Suprapubic skin (tissue), 4 donors: ENCODE measurements at places on chromosomes 12 and 14. TPM values are rescaled to one million over a fixed set of nuclear protein-coding genes. Genes with fewer than 3 reads are reported as not detected.

The LBHD2 gene
- not detected for total RNA-seq

The SPATS2 gene
- 42.6 TPM for total RNA-seq

The IRAK3 gene
- 8.8 TPM for total RNA-seq

The C1S gene
- total RNA-seq, result 63.0 TPM

The PLEKHH1 gene
- total RNA-seq, result 16.9 TPM

The A2ML1 gene
- 261 TPM for total RNA-seq

The TAS2R9 gene
- not detected for total RNA-seq

The LAG3 gene
- 1.4 TPM for total RNA-seq

The CCDC196 gene
- total RNA-seq, result not detected

The RAB5B gene
- total RNA-seq, result 123 TPM

DNA sequence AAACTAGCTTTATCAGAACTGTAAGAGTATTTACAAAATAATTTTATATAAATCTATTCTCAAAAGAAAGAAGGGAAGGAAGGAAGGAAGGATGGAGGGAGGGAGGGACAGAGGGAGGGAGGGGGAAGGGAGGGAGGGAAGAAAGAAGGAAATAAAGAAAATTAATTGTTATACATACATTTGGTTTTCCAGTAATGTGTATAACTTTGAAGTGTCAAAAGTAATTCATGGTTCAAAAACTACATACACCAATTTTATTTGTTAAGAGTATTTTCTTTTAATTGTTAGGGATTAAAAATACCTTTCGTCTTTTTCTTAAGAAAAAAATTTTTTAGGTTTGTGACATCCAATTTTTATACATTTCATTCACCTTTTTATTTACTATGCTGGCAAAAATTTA lies 17.5 kb upstream of the KCNC2 start:
- DNase-seq, result no peak

GRCh38 chr12:10668526-10668925 lies 5.3 kb downstream of the STYK1 start:
- DNase-seq, result no peak

DNA sequence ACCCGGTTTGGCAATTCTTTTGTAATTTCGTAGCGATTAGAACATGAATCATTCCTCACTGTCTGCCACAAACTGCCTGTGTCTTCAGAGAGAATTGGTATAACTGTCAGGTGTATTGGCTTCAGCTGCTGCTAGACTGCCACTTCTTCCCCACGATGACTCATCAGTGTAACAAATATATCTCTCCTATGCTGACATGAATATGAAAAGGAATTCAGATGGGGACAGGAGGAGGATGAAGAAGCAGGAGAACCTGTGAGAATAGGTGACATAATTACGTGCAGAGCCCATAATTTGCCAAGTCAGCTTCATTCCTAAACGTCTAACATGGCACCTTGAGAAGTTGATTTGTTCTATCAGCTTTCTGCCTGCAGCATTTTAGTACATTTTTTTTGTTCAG lies 64.9 kb downstream of the FRMD6 start:
- no peak for DNase-seq

DNA sequence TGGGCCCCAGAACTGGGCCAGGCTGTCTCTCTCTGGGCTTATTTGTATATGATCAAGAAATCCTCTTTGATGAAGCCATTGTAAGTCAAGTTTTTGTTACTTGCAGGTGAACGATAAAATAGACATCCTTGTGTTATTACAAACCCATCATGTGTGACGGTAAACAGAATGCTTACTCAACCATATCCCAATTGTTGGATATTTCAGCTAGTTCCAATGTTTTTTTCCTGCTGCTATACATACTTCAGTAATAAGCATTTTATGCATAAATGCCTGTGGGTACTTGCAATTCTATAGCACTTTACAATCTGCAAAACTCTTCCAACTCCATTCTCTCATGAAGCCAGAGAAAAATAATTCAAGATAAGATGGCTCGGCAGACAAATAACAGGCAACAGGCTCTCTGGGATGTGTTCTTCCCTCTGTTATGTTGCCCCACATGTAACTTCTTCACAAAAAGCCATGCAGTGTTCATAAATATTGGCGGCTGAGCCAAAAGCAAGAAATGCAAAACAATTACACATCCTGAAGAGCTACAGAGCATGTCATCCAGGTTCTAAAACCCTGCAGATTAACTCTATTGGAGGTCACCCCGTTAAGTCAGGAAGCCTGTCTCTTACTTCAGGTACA lies 69.5 kb downstream of the CLMN start:
- DNase-seq, result no peak

DNA sequence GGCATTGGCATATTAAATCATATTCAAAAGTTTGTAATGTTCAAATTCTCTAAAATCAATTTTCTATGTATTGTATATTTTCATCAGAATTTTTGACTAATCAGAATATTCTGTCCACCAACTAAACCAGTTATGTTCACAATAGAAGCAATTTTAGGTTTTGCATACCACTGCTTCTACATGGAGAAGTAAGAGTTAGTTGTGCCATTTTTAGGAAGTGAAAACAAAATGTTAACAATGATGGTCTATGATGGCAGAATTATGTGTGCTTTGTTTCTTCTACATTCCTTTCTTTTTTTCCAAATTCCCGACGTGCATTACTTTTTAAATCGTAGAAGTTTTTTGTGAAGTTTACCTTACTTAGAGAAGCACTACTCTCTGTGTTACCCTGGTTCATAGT lies 29.5 kb downstream of the ABHD12B start:
- no peak for DNase-seq

- DNase-seq, result no peak
These were observed 40.9 kb upstream of the MBIP start for GRCh38 chr14:36361210-36361853.

DNA sequence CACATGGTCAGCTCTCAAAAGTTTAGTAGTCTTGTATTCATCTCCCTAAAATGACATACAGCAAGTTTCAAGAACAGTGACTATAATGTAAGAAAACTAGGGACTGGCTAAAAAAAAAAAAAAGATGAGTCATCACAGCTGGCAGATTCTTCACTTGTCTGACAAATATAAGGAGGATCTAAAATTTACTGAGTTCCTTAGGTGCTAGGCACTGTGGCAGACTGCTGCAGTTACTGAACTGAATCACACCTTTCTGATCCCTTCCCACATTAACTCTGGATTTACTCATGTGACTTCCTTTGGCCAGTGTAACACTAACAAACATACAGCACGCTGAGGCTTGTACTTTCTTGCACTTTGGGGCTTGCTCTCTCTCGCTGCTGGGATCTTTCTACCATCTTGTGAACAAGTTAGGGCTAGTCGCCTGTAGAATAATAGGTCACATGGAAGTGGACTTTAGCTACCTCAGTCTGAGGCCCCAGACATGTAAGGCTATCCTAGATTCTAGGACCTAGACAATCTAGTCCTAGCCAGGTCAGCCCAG lies 32.1 kb downstream of the BAZ1A start:
- DNase-seq, result no peak

DNA sequence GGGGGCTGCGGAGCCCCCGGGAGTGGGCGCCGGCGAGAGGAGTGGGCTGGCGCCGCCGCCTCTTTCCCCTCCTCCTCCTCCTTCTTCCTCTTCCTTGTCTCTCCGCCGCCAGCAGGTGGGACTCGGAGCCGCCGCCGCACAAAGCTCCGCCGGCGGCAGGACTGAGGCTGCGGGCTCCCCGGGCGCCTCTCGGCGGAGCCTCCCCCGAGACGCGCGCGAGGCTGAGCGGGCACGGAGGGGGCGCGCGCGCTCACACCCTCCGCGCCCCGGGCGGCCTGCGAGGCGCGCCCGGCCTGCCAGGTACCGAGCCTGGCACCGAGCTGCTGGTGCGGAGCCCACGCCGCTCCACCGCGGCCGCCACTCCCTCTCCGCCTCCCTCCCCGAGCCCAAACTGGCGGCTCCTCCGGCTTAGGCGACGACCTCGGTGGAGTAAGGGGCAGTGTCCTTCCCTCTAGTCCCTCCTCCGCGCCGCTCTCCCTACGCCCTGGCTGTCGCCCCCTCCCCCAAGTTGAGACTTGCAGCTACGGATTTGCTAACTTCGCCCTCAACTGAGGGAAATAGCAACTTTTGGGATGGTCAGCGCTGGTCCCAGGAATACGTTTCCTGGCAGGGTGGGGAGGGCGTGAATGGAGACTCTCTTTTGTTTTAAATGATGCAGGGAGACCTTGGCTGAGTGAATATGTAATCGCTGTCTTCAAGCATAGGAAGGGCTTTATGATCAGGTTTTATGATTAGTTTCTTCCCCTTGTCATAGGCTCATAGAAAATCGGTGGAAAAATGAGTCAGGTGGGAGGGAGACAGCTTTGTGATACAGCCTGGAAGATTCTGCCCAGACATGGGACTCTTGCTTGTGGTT lies 199.5 kb upstream of the CAND1 start:
- no peak for DNase-seq

GRCh38 chr14:103260629-103261124 lies 73.4 kb upstream of the EIF5 start:
- DNase-seq, result no peak

DNA sequence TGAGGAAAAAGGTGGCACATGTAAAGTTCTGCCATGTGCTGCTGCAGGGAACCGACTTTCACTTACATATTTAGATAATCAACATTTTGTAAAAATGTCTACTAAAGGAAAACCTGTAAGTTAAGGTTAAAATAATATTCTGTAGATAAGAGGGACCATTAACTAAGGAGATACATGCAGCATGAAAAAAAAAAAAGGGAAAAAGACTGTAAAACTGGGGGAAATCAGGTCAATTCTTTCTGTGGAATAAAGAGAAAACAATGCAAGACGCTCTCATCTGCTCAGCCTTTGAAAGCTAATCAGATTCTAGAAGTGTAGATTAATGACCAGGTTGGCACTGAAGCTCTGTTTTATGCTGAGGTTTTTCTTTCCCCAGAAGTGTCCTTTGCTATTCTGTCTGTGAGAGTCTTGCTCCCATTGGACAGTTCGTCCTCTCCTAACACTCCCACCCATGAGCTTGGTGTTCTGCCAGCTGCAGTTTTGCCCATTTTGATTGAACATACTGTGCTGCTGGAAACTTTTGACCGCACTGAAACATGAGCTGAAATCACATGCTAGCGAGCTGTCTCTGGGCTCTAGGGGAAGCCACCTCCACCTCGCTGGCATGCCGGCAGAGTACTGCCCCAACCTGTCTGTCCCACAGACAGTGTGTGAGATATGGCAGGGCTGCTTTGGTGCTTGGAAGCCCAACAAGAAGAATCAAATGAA lies 39.7 kb downstream of the PPTC7 start:
- peak; percentile 96 for DNase-seq

GRCh38 chr14:29392287-29392686 lies 535.4 kb downstream of the PRKD1 start:
- no peak for DNase-seq

DNA sequence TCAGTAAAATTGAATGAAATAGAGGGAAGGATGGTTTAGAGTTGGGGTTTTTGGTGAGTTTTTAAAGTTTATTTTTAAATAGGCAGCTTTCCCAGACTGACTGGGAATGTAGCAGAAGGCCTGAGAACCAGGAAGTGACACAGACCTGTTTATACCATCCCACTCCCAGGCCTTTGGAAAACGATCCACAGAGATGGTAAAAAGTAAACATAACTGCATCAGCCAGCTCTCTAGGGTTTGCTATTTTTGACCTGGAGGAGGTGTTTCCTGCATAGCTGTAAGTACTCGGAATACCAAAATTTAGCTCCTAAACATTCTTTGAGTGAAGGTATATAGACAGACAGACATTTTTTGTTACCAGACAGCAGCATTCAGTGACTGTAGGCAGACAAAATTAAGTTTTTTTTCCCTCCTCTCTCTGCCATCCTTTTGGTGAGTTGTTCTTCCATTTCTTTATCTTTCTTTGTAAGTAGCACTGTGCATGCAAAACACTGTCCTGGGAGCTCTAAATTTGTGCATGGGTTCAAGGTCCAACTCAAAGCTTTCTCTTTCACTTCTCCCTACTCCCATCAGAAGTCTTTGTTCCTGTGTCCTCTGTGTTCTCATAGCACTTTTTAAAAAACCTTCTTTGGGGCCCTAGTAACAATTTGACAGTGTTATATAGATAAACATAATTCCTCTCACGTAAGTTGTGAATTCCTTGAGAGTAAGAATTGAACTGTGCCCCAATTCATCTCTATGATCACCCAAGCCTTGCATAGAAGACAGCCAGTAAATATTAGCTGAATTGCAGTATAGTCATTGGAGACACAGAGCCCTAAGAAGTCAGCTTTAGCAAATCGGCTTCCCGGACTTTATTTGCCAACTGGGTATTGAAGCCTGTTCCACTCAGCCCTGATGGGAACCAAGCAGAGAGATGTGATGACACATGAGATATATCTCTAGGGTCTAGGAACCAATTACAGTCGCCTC lies 37.4 kb downstream of the SUSD6 start:
- DNase-seq, result no peak

- no peak for DNase-seq
These were observed 7.2 kb downstream of the SLC11A2 start for GRCh38 chr12:51018956-51019355.

- DNase-seq, result no peak
These were observed 35.2 kb downstream of the BRMS1L start for GRCh38 chr14:35861204-35861868.

DNA sequence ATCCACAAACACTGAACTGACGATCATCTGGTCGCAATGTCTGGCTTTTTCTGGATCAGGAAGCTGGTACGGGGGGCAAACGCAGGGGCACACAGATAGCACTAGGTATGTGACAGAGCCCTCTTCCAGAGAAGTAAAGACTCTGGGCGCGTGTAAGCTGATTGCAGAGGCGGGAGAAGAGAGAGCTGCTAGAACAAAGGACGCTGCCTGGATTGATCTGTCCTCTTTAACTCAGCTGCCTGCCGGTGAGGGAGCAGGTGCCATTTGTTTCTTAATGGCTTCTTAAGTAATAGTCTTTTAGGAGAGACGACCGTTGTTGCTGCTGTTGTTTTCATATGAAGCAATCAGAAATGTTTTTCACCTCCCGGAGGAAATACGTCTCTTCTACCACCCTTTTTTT lies 77.3 kb downstream of the GLT1D1 start:
- DNase-seq, result no peak

DNA sequence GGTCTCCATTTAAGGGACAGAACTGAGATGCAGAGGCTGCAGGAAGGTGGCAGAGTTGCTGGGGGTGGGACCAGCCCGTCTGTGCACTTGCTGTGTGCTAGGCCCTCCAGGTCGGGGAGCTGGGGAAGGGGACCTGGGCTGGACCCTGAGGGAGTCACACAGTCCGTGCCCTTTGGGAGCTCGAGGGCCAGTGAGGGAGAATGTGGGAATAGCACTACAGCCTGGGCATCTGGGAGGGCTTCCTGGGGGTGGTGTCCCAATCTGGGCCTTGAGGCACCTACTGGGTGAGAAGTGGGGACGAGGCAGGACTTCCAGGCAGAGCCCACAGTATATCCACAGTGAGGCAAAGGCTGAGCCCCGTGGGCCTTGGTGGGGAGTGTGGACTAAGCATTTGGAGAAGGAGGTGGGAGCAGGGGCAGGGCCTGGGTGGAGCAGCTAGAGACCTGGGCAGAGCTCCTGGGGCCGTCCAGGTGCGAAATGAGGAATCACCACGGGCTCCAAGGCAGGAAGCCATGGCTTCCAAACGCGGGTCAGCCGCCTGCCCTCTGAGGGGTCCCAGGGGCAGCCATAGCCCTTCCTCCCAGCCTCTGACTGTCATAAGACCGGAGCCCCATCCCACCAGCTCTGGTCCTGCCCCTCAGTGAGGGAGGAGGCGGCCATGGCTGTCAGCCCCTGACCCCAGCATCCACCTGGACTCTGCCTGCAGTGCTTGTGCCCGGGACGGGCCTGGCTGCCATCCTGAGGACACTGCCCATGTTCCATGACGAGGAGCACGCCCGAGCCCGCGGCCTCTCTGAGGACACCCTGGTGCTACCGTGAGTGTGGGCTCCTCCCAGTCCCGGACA lies 6.6 kb downstream of the ASPG start:
- peak; percentile 64 for DNase-seq
